Activated T-cell treated with anti-CD3 and anti-CD28 coated beads, Interleukin-2, amount 50 U/mL, for 72 hours (primary cell): ENCODE measurements at places on chromosomes 3 and 15.

GRCh38 chr15:86183596-86184491, 104.2 kb downstream of the AGBL1 start:
- DNase-seq = peak; percentile 51

DNA sequence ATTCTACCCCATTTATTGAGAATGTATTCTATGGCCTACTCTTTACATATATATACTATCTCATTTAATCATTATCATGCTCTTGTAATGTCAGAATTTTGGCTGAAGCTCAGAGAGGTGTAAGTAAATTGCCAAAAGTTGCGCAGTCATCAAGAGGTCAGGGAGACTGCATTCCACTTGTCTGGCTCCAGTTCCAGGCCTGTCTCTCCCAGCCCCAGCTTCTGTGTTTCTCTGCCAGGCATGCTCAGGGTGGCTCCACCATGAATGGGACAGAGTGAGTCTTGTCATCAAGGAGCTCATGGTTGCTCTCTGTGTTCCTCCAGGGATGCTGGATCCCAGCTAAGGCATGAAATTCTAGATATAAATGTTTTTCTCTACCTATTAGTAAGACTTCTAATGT, 635.1 kb upstream of the MDFIC2 start:
- no peak for DNase-seq

- peak; percentile 46 for DNase-seq
Observed at GRCh38 chr3:14461748-14462324, 59.4 kb downstream of the SLC6A6 start.

- no peak for DNase-seq
Observed at GRCh38 chr3:45381168-45381852, 7.1 kb upstream of the LARS2 start.
